Sigmoid colon (tissue), 7 donors: ENCODE measurements at places on chromosomes 2 and 18. TPM values are rescaled to one million over a fixed set of nuclear protein-coding genes. Genes with fewer than 3 reads are reported as not detected.
A peak's percentile ranks its signal among the peaks of the same experiment; 100 is the strongest.

Gene VWC2L
- polyA plus RNA-seq, result not detected

- DNase-seq, result no peak
Observed at GRCh38 chr2:72026819-72027425, 120.7 kb downstream of the CYP26B1 start.

DNA sequence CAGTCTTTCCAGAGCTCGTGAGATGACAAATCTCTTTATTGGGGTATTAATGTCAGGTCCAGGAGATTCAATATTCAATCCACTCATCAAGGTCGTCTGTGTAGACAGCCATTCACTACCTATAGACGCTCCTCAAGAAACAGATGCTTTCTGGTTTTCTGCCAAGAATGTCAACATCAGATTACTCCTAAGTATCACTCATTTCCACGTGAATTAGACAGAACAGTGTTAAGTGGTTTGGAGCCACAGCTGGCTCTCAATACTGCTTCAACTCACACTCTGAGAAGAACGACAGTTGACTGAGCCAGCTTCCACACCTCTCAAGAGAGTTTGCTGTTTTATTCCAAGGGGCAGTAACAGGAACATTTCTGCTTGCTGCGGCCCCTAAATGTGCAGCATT is 113.5 kb upstream of the NEDD4L start:
- no peak for DNase-seq

GRCh38 chr2:191289049-191289448 is 43.8 kb downstream of the MYO1B start:
- DNase-seq, result no peak

- peak; percentile 38 for DNase-seq
Observed at GRCh38 chr2:210356944-210357343, 42.0 kb upstream of the MYL1 start.

- DNase-seq, result no peak
Observed at GRCh38 chr18:63206433-63207142, 113.0 kb downstream of the BCL2 start.

Gene TGIF1
- 34.7 TPM for polyA plus RNA-seq

Gene CAPN14
- 0.25 TPM for polyA plus RNA-seq

DNA sequence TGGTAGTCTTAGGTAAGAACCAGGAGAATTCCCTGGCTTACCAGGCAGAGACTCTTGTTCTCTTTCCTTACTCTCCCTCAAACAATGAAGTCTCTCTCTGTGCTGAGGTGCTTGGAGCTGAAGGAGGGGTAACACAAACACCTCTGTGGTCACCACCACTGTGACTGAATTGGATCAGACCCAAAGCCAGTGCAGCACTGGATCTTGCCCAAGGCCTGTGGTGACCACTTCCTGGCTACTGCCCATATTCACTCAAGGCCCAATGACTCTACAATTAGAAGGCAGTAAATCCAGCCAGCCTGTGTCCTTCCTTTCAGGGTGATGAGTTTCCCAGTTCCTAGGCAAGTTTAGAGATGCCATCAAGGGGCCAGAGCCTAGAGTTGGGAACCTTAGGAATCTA is 706.8 kb downstream of the SLC4A3 start:
- no peak for DNase-seq

Gene GREB1L
- polyA plus RNA-seq, result not detected

Gene ERBB4
- 0.03 TPM for polyA plus RNA-seq

DNA sequence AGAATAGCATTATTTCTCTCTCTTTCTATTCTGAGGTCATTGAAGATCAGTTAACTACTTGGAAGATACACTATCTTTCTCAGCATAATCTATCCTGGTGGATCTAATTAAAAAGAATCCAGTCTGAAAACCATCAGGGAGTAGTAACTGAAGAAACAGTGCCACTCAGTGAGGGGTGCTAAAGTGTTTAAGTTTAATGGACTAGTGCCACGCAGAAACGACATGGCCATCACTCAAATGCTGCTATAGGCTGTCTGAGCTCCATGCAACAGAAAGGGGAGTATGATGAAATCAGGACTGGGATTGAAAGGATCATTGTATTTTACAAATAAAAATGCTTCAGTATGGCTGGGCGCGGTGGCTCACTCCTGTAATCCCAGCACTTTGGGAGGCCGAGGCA is 23.3 kb downstream of the LRRC30 start:
- DNase-seq, result no peak

GRCh38 chr2:177537213-177537612 is 144.6 kb downstream of the AGPS start:
- DNase-seq, result no peak

Gene TET3
- 9.6 TPM for polyA plus RNA-seq

DNA sequence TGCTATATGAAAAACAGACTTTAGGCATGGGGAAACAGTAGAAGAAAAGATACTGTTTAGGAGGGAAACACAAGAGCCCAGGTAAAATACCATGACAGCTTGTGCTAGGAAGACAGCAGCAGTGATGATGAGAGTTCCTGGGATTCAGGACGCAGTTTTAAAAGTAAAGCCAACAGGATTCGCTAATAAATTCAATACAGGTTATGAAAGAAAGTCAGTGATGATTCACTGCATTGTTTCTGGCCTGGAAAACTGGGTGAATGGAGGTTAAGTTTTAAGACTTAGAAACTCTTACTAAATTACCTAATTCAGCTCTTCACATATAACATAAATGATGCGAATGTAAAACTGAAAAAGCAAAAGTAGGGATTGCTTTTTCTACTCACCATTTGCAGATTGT is 27.9 kb upstream of the RNU4ATAC start:
- no peak for DNase-seq

GRCh38 chr18:61662726-61663125 is 230.1 kb downstream of the RNF152 start:
- no peak for DNase-seq

DNA sequence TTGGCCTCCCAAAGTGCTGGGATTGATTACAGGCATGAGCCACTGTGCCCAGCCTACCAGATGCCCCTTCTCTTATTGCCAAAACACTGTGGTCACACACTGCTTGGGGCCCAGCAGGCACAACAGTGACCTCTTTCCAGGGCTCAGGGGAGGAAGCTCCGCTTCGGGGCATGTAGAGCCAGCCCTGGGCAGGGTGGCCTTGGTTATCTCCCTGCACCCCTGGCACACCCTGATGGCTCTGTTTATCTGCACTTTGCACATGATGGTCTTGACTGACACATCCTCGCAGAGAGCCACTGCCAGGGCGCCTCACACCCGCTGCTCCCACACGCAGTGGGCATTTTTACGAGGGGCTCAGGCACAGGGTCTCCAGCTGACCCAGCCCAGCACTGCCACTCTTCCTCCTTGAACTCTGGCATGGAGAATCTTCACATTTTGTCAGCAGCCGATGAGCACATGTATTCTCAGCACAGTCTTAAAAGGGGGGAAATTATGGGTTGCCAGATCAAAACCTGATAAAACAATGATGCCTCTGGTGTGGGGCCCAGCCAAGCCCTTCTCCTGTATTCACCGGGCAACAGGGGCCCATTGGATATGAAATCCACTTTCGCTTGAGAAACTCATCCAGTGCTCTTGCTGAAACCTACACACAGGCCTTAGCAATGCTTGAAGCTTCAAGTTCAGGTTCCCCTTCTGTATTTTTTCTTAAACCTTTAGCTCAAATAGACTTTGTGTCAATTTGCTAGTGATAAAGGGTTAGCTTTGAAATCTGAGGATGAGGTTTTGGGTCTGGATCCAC is 5.9 kb downstream of the GYPC start:
- no peak for DNase-seq

DNA sequence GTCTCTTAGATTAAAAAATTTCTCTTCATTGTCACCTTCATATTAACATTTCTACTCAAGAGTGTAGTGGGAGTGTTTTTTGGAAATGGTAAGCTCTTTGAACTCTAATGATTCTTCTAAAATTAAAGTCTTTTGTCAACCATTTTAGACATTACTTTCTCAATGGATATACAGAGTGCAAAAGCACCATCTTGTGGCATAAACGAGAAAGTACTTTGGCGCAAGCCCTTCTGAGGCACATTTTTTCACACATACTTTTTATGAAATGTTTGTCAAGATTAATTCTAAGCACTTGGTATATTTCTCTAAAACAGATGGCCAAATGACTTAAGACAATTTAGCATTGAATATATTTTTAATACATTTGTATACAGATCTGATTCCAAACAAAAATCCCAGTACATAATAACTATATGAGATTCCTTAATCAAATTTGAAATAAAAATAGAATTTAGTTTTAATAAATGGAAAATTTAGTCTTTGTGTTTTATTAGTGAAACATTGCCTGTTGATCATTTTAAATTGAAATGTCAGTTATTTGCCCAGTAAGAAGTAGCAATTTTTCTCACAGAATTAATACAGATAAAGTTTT is 63.3 kb upstream of the GALNT5 start:
- no peak for DNase-seq

Gene CHRND
- not detected for polyA plus RNA-seq

DNA sequence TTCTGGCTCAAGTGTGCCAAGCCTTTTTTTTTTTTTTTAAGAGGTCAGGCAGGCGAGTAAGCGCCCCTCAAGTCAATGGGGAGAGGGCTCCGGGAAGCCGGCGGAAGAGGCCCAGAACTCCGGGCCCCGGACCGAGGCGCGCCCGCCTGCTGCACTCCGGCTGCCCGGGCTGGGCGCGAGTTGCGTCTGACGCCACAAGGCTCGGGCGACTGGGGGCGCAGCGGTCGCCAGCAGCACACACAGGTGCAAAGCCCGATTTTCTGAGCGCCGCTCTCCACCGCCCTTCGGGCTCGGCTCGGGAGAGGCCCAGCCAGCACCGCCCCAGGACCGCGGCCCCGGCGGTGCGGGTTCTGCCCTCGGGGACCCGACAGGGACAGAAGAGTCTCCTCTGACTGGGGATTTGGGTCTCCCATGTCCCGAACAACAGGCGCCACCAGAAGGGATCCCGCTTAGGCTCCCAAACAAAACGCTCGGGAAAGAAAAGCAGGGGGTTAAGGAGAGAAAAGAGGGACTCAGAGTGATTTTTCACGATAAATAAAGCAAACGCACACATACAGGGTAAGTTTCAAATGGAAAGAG is 787 bp downstream of the ERBB4 start:
- DNase-seq, result no peak

Gene IL36A
- not detected for polyA plus RNA-seq

DNA sequence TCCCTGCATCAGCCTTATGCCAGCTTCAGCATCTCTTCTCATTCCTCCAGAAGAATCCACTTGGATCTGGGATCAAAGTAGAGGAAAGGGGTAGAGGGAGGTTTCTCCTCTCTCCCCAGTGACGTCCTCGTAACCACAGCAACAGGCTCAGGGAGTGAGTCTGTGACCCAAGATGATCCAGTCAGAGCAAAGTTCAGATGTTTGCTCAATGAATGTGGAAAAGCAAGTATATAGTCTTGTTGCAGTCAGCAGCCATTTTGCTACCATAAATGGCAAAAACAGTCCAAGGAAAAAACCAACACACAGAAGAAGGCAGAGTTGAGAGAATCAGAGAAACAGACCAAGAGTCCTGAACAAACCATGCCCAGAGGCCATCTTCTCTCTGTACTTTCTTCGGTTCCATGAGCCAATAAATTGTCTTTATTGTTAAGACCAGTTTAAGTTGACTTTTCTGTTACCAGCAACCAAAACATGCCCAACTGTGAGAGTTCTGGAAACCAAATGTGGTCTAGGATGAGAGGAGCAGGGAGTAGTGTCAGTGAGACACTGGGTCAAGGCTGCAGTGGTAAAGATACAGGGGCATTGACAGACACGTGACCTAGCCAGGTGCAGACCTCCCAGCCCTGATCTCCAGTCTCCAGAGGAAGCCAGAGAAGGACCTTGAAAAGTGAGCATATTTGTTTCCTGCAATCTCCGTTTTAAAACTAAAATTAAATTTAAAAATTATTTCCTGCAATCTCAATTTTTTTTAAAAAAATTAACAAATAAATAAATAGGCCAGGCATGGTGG is 3.2 kb upstream of the CXCR1 start:
- no peak for DNase-seq

DNA sequence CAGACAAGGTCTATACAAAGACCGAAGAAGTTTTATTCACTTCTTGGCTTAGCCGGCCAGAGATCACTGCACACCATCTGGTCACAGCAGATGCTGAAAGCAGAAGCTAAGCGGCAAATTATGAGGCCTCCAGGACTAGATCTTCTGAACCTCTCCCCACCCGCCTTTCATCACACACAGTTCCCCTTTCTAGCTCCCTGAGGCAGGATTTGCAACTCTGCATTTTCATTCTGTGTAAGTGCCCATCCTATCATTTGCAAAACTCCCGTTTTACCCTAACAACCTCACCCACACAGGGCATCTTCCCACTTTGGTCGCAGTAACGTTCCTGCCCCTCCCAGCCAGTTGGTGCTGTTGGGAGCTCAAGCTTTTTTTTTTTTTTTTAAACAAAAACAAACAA is 3.1 kb upstream of the MOB1A start:
- DNase-seq, result peak; percentile 72

Gene CLK1
- polyA plus RNA-seq, result 76.1 TPM
